ENCODE measurements at places on chromosomes 6 and 20. TPM values are rescaled to one million over a fixed set of nuclear protein-coding genes. Genes with fewer than 3 reads are reported as not detected.

The COL19A1 gene
- total RNA-seq: not detected

The AGER gene
- 0.50 TPM for total RNA-seq

The MOCS1 gene
- total RNA-seq: 17.9 TPM

The ESF1 gene
- 10.6 TPM for total RNA-seq

The LRRN4 gene
- not detected for total RNA-seq

The QRSL1 gene
- 11.1 TPM for total RNA-seq

The ENPP5 gene
- 0.17 TPM for total RNA-seq

The METTL24 gene
- total RNA-seq: 0.44 TPM

The HUS1B gene
- 0.99 TPM for total RNA-seq

The CLDN20 gene
- total RNA-seq: not detected

The SYCP2 gene
- total RNA-seq: 0.50 TPM

The EPPIN gene
- total RNA-seq: not detected

The AVP gene
- not detected for total RNA-seq

The PHACTR1 gene
- total RNA-seq: 2.3 TPM

The SCRT2 gene
- total RNA-seq: not detected

The PTK6 gene
- total RNA-seq: not detected

The DEFB126 gene
- not detected for total RNA-seq

The PDYN gene
- not detected for total RNA-seq

The ADGB gene
- not detected for total RNA-seq

The PLA2G7 gene
- total RNA-seq: not detected

The CST3 gene
- total RNA-seq: 383 TPM

The JPH2 gene
- total RNA-seq: 0.50 TPM

The LY6G5B gene
- 3.8 TPM for total RNA-seq

The VGLL2 gene
- total RNA-seq: not detected

The ABHD16B gene
- not detected for total RNA-seq

The SPATS1 gene
- not detected for total RNA-seq

The AHI1 gene
- total RNA-seq: 20.4 TPM

The E2F1 gene
- total RNA-seq: 1.8 TPM

The ARMC2 gene
- total RNA-seq: 3.1 TPM

All from smooth muscle cell of trachea (primary cell).